Stimulated activated CD4-positive, alpha-beta T cell treated with anti-CD3 and anti-CD28 coated beads, TNF-alpha, amount 100 ng/mL, for 24 hours (primary cell): ENCODE measurements at places on chromosomes 5 and 9.

DNA sequence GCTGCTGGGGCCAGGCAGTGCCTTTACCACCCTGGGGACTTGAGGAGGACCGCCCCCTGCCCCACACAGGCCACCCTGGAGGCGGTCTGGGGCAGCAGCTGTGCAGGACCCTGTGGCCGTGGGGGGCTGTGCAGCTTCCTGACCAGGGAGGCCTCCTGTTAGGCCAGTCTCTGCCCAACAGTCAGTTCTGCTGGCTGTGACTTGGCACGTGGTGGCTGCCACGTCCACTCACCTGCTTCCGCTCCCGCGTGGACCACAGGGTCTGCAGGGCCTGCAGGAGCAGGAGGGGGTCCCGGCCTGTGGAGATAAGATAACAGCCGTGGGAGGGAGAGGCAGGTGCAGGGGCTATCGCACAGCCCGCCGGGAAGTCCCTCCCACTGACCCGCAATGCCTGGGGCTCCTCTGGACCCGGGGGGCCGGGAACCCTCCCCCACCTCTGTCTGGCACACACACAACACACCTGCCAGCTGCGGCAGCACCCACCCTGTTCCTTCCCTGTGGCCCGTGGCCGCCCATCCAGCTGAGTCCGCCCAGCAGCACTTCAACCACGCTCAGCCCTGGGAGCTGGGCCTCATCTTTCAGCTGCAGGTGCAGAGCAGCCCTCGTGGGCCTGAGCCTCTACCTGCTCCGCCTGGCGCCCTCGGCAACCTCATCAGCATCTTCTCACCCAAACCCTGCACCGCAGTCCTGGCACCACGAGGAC lies 39.7 kb downstream of the EXD3 start:
- DNase-seq = no peak

DNA sequence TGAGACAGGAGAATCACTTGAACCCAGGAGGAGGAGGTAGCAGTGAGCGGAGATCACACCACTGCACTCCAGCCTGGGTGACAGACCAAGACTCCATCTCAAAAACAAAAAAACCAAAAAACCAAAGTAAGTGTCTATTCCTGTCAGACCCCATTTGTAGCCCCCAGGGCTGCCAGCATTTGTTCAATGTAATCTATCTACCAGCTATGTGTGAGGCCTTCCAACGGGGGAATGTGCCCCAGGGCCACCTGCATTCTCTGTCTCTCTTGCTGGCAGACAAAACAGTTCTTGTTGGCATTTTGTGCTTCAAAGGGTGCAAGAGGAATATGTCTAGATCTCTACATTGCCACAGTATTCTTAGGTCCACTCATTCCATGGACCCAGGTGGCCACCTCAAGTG lies 34.1 kb downstream of the CD14 start:
- no peak for DNase-seq

GRCh38 chr5:76649140-76649539 lies 25.9 kb upstream of the F2RL2 start:
- DNase-seq = no peak

DNA sequence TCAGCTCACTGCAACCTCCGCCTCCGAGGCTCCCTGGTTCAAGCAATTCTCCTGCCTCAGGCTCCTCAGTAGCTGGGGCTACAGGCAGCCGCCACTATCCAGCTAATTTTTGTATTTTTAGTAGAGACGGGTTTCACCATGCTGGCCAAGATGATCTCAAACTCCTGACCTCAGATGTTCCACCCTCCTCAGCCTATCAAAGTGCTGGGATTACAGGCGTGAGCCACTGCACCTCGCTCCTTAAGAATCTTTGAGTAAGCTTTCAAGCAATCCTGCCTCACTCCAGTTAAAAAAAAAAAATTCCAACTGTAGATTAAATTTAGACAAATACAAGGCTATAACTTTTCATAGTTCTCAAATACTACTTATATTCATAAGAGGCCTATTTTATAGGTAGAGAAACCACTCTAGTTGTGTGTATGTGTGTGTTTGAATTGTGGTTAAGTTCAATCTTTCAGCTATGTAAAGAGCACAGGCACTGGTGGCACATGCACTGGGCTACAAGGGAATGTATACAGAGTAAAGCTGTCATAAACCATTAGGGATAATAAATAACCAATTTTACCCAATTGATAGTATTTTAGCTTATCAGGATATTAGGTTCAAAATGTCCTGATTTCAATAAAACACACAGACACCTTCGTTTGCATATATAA lies 50.6 kb upstream of the RAPGEF6 start:
- DNase-seq = no peak

- DNase-seq = no peak
Observed at GRCh38 chr5:180555168-180555921, 36.0 kb downstream of the SCGB3A1 start.

- DNase-seq = no peak
Observed at GRCh38 chr5:19927919-19928318, 60.1 kb downstream of the CDH18 start.

GRCh38 chr5:110194191-110194590 lies 504.5 kb downstream of the MAN2A1 start:
- DNase-seq = no peak

DNA sequence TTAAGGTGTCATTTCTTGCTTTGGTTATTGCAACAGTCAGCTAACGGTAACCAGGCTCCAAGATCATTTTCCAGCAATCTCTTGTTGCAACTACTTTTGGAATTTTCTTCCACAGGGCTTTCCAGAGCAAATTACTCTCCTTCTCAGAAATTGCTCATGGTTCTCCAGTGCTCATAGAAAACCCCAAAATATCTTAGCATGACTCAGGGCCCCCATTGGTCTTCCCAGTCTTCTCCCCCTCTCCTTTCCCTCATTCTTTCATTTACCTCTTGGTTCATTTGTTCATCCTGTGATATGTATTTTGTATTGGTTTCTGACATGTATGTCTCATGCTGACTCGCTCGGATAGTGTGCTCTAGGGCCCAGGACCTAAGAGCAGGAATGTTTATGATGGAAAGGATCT lies 35.6 kb downstream of the WWC1 start:
- no peak for DNase-seq

DNA sequence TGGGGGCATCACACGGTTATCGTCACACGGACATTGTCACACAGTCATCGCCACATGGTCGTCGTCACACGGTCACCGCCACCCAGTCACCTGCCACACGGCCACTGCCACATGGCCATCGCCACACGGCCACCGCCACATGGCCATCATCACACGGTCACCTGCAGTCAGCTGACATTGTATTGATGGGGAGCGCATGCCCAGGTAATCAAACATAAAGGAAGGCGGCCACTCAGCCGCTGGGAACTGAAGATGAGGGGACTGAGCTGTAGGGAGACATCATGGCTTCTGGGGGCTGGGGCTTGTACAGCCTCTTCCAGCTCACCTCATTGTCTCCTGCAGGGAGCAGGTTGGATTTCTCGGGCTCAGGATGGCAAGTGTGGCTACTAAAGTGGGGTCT lies 49.2 kb downstream of the MRPL36 start:
- DNase-seq = no peak

GRCh38 chr5:164934561-164934960 lies 1429.1 kb downstream of the MAT2B start:
- DNase-seq = no peak

DNA sequence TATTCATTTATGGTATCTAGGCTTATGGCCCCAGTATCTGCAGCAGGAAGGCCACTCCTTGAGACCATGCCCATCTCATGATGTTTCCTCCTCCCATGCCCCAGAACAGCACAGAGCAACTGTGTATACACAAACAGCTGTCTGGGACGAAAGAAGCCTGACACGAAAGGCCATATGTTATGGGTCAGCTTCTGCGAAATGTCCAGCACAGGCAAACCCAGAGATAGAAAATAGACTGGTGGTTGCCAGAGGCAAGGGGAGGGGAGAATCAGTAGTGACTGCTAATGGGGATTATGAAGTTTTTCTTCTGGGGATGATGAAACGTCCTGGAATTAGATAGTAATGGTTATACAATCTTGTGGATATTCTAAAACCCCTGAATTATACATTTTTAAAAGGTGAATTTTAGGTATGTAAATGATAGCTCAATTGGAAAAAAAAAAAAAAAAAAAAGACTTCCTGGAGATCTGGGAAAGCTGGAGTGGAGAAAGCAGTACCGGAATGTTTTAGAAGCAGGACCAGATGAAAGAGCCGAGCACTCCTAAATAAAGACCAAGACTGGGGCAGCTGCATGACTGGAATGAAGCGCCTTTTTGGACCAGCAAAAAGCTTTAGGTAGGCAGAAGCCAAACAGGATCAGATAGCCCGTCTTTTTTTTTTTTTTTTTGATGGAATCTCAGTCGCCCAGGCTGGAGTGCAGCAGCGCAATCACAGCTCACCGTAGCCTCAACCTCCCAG lies 29.2 kb downstream of the PCDHGC5 start:
- no peak for DNase-seq
